ENCODE measurements at places on chromosomes 5 and 9.

- no peak for DNase-seq
Observed at GRCh38 chr9:116383133-116383532, 229.5 kb downstream of the PAPPA start.

- DNase-seq = no peak
Observed at GRCh38 chr5:173392-174290, 17.7 kb upstream of the LRRC14B start.

GRCh38 chr5:160743027-160743426, 109.0 kb downstream of the ATP10B start:
- DNase-seq = no peak

DNA sequence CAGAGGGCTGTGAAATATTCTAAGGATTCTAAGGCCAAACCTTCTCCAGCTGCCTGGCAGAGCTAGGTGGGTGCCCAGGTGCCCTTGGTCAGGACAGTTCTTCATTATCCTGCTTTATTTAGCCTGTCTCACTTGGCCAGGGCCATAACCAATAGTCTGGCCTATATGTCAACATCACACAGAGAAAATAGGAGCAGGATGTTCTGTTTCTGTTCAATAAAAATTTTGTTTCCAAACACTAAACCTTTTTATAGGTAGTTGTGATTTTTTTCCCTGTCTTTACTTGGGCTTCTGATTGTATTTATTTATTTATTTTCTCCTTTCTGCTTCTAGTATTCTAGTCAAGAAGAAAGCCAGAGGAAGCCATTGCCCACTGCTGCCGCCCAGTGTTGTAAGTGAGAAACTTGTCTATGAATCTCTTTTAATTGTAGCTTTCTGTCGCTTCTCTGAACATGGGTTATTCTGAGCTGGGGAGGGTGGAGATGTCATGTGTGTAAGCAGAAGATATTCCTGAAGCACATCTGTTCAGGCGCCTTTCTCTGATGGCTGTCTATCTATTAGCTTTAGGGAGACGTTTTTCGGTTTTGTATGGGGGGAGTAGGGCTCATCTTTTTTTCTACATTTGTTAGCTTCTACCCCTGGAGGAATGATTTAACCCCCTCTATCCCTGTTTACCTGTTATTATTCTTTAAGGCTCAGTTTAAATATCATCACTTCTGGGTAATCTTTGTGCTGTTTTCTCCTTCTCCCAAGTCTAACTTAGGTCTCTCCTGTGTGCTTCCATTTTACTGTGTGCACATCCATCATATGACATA, 97.1 kb downstream of the UNC13B start:
- DNase-seq = peak; percentile 73

DNA sequence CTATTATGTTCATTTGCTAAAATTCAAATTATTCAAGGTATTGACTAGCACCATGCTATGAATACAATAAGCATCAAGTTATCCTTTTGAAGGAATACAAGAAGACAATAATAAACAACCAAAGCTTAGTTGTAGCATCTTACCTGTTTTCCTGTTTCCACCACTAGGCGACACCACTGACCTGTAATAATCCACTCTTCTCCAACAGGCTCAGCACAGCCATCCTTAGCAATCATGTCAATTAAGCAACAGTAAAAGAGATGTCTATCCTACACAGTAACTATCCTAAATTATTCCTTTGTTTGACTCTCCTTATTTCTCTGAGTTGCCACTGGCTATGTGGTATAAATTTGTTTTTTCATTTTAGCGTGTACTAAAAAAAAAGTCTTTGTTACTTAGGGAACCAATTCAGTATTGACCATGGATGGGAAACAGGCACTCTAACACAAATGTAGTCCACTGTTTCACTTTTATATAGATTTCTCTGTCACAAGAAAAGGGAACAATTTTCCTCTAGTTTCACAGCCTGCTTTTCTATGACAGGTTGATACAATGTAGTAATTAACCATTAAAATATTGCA, 46.2 kb downstream of the PCA3 start:
- DNase-seq = no peak

DNA sequence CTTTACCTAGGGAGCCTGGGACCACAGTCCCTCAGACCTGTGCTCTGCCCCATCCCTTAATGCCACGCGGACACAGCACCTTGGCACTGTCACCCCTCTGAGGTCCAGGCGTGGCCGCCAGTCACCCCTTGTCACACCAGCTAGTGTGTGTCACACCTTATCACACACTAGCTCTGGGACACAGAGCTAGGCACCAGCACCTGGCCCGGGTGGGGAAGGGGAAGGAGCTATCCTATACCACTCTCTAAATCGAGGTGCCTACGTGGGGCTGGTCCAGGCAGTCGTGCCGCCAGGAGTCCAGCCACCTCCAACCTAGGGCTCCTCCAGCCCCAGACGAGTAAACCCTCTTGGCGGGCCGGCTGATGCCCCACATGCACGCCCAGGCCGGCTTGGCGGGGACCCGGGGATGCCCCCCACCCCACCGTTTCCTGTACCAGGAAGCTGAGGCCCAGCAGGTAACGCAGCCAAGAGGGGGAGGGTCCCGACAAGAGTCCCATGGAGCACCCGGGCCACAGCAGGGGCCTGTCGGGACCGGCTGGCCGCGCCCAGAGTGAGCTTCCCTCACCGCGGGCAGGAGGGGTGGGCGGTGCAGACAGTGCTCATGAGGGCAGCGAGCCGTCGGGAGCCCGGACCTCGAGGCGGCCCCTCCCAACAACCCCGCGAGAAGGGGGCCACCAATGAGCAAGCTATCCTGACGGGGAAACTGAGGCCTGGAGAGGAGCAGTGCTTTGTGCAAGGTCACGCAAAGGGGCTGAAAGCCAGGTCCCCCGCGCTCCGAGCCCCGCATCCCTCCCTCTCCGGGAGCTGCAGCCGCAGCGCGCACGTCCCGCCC, 550 bp downstream of the CORO2A start:
- peak; percentile 33 for DNase-seq

DNA sequence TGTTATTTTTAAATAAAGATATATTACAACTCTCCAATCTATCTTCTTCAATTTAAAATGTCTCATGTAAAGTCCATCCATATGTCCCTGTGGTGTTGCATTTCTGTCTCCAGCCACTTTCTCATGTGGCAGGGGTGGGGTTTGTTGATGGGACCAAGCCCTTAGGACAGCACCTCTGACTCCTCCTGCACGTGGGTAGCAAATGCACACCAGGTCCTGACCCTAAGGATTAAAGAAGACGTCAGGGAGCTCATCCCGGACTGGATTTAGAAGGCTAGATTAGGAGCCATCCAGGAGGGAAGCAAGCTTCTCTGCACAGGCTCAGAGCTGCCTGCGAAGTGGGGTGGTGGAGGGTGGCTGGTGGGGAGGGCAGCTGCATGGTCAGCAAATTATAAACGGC, 38.9 kb upstream of the FAM120AOS start:
- DNase-seq = no peak

DNA sequence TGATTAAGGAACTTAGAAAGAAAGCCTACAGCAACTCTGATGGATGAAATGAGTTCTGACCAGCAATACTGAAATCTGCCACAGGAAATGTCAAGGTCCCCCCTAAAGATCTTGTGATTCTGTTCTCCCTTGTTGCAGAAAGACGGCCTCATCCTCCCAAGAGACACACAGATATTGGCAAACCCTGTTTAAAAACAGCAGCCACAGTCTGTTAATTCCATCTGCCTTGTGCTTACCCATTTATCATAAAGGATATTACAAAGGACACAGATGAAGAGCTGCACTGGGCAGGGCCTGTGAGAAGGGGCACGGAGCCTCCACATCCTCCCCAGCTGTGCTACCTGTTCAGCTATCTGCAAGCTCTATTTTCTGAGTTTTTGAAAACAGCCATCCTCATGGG, 15.2 kb downstream of the RAPGEF1 start:
- DNase-seq = no peak

GRCh38 chr9:71003346-71003745, 118.1 kb downstream of the TRPM3 start:
- DNase-seq = no peak

- DNase-seq = no peak
Observed at GRCh38 chr5:56094579-56095361, 100.0 kb upstream of the IL6ST start.

DNA sequence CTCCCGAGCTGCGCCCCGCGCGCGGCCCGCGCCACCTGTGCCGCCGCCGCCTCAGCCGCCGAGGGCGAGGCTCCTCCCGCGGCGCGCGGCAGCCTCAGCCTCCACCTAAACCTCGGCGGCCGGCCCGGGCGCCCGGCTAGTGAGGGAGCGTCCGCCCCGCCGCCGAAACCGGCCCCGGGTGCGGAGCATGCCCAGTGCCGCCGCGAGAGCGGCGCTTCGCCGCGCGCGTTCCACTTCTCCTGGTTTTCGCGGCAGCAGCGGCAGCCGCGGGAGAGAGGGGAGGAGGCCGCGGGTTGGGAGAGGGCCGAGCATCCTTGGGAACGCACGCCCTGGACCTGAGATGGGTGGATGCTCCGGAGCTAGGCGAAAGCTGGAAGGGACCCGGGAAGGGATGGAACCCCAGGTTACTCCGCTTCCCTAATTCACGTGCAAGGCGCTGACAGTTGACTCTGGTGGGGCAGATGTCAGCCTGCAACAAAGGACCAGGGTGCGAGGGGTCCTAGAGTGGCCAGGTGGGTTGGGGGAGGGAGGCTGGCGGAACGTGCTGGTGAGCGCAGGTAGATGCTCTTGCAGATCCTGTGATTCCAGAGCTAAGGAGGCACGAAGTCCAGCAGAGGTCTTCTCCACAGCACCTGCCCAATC, at the start of gene CTNND2:
Gene CTNND2 (minus strand): TSS at position 182 of the 642 bp plus-strand sequence. CDS start 593 bp downstream, outside the sequence.
- DNase-seq = peak; percentile 19

GRCh38 chr9:124017051-124017928, 5.7 kb downstream of the LHX2 start:
- no peak for DNase-seq

DNA sequence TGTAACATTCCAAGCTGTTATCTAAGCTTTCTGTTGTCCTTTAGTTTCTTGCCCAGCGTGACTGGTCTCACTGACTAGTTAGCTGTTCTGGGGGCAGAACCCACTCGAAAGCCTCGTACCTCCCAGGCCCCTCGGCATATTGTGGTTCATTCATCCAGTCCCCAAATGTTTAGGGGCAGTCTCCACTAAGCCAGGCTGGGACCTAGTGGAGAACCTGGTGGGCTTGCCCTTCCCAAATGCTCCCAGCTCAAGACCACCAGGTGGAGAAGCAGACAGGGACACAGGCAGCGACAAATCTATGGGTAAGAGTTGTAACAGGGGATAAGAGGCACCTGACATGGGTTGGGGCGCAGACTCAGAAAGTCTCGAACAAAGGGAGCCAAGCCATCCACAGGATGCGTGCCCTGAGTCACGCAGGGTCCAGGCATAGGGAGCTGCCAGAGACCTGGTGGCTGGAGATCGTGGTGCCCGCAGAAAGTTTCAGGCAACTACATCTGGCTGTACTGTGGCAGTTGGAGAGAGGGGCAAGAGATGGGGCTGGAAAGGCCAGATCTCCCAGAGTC, 851 bp upstream of the EEIG1 start:
- DNase-seq = no peak

GRCh38 chr5:139877129-139877597, 81.6 kb downstream of the PSD2 start:
- DNase-seq = no peak

- no peak for DNase-seq
Observed at GRCh38 chr9:2778816-2779215, 61.5 kb downstream of the KCNV2 start.

- no peak for DNase-seq
Observed at GRCh38 chr9:134933076-134933659, 15.5 kb upstream of the FCN1 start.

DNA sequence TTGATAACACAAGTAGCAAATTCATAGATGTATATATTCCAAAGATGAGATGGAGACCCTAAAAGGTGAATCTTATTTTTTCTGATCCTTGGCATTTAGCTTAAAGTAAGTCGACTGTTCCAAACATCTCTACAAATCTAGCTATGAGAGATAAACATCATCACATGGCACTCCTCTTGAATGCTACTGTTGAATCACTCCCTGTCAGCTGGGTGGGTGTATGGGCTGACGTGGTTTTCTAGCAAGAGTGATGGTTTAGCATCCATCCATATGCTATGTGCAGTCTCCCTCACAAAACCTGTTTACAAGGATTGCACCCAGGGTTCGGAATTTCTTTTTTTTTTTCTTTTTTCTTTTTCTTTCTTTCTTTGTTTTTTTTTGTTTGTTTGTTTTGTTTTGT, 13.8 kb downstream of the ACO1 start:
- no peak for DNase-seq

DNA sequence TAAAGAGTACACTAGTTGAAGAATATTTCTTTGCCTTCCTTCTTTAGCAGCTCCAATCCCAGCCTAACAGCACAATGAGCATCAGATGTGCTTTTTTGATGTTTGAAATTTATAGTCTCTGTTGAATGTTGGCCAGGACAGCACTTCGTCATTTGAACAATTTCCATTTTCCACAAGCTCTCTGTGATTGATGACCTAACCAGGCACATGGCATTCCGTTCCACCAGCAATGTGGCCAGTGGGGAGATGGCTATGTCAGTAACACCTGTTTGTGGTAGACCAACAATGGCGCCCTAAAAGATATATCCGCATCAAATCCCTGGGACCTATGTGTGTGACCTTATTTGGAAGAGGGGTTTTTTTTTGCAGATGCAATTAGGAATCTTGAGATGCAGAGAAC, 66.8 kb downstream of the PALM2AKAP2 start:
- DNase-seq = no peak

GRCh38 chr5:44099643-44100042, 289.6 kb downstream of the FGF10 start:
- DNase-seq = no peak

DNA sequence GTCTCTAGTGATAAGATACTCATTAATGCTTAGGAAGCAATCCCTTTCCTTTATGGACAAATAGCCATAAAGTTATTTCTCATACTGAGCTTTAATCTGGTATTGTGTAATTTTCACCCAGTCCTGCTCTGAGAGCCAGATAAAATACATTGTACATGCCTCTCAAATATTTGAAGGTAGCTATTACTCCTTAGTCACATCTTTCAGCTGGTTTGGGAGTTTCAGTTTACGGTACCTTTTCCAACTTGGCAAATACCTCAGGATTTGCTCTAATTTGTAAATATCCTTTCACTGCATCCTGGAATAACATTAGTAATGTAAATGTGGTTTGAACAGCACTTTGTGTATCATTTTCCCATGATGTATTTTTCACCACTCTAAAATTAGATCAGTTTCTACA, 47.4 kb downstream of the ABHD17B start:
- no peak for DNase-seq

- no peak for DNase-seq
Observed at GRCh38 chr9:136578626-136578914, 32.7 kb upstream of the NOTCH1 start.

DNA sequence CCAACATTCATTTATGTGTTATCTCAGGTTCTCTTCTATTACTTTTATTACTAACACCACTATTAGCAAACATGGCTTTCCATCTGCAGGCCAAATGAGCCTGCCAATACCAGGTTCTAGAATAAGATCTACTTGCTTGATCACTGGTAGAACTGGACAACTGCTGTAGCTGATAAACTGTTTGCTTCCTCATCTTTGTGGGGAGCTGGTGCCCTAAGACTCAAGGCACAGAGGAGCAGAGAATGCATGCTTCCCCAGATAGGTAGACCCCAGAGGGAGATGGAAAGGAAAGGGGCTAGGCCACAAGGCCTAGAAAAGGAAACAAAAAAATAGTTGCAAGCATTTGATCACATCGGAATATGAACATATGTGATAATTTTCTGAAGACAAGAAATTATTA, 30.7 kb upstream of the AUH start:
- no peak for DNase-seq

GRCh38 chr9:11871852-11872251, 821.3 kb upstream of the TYRP1 start:
- no peak for DNase-seq

- DNase-seq = no peak
Observed at GRCh38 chr9:115138151-115138550, 20.2 kb upstream of the TNC start.
